ENCODE measurements at places on chromosomes 5 and 9.

DNA sequence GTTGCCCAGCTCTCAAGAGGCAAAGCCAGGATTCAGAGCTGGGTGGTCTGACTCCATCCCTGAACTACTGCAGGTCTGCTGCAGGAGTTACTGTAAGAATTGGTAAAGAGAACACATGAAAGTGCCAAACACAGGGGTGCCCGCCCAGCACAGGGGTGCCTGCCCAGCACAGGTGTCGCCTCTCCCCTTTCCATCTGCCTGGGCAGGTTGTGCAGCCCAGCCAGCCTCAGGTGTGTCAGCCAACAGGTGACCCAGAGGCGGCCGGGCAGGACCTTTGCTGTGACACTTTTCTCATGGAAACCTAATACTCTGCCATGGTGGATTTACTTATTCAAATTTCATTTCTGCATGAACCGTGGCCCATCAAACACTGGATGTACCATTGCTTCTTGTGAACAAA is 289.7 kb upstream of the IRX4 start:
- no peaks in the 10 kb centered on the region for H3K27me3 ChIP-seq
- no peaks in the 10 kb centered on the region for H3K4me1 ChIP-seq
- DNase-seq, result no peak
- H3K36me3 ChIP-seq, result no peaks in the 10 kb centered on the region
- H3K4me3 ChIP-seq, result no peak overlapping the region

DNA sequence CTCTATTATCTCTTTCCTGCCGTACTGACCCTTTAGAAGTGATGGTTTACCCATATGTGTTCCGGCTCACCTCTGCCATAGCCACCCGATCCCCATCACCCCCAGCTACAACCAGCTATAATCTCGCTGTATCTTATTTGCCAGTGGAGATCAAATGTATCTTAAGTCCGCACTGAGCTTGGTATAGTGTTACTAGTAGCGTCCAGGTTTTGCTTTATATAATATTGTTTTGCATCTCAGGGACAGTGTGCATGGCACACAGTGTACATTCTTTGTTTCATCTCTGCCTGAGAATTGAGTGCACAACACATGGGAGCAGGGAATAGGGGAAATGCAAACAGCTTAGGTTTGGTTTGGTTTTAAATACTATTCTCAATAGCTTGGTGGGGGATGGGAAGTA is 135.8 kb upstream of the SNX2 start:
- no peaks in the 10 kb centered on the region for H3K27me3 ChIP-seq
- no peak overlapping the region for H3K4me3 ChIP-seq
- DNase-seq, result no peak
- H3K4me1 ChIP-seq, result no peaks in the 10 kb centered on the region
- no peak overlapping the region for H3K27ac ChIP-seq
- H3K36me3 ChIP-seq, result no peaks in the 10 kb centered on the region

GRCh38 chr9:8542537-8542936 is 743.0 kb upstream of the DMAC1 start:
- H3K27ac ChIP-seq, result no peak overlapping the region
- H3K36me3 ChIP-seq, result no peaks in the 10 kb centered on the region
- DNase-seq, result no peak
- H3K4me3 ChIP-seq, result no peak overlapping the region
- no peaks in the 10 kb centered on the region for H3K4me1 ChIP-seq

- H3K27me3 ChIP-seq, result no peaks in the 10 kb centered on the region
- no peak overlapping the region for H3K4me3 ChIP-seq
- no peak overlapping the region for H3K27ac ChIP-seq
- no peaks in the 10 kb centered on the region for H3K36me3 ChIP-seq
Observed at GRCh38 chr5:170761048-170761707, 22.3 kb upstream of the GABRP start.

- DNase-seq, result no peak
- H3K4me3 ChIP-seq, result no peak overlapping the region
- no peak overlapping the region for H3K27ac ChIP-seq
- no peaks in the 10 kb centered on the region for H3K36me3 ChIP-seq
- H3K4me1 ChIP-seq, result peaks cover 31% of the 10 kb centered on the region
Observed at GRCh38 chr5:139641116-139642080, 6.8 kb upstream of the CXXC5 start.

DNA sequence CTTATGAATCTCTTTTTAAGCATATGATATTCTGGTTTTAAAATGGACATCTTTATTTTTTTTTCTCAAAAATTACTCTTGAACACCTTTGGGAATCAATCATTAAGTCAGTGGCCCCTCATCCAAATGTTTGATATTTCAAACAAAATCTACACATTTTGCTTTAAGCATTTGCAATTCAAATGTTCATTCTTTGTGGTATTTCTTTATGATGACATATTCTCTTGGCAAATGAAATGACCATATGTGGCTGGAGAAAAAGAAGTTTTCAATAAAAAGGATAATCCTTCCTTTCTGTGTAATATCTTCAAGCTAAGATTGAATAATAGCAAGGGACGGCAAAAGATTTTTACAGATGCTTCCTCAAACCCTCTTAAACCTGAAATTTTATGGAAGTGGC is 420.8 kb downstream of the MTRR start:
- no peak for DNase-seq
- no peak overlapping the region for H3K4me3 ChIP-seq
- no peak overlapping the region for H3K27ac ChIP-seq
- no peaks in the 10 kb centered on the region for H3K27me3 ChIP-seq
- H3K36me3 ChIP-seq, result no peaks in the 10 kb centered on the region

DNA sequence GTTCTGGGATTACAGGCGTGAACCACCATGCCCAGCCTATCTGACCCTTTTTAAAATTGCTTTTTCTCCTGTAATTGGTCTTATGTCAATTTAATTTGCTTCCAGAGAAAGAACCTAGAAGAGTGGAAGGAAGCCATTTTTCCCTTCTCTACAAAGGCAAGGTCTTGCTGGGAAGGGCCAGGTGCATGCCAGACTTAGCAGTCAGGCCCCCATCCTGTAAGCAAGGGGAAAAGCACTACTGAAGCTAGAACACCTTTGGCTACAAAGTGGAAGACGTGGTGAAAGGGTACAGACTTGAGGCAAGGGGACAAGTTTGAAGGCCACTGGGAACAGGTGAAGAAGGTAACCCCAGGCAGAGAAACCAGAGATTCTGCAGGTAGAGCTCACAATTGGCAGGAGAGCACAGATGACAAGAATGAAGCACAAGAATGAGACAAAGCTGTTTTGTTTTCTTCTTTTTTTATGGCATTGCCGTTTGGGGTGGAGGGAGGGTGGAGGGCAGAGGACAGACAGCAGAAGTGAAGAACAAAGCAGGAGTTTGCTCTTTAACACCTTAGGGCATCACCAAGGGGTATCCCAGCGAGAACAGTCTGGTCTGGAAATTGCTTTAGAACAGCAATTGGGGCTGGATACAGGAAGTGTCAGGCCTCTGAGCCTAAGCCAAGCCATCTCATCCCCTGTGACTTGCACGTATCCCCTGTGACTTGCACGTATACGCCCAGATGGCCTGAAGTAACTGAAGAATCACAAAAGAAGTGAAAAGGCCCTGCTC is 72.9 kb downstream of the SERINC5 start:
- no peaks in the 10 kb centered on the region for H3K36me3 ChIP-seq
- H3K4me1 ChIP-seq, result peaks cover 2% of the 10 kb centered on the region

DNA sequence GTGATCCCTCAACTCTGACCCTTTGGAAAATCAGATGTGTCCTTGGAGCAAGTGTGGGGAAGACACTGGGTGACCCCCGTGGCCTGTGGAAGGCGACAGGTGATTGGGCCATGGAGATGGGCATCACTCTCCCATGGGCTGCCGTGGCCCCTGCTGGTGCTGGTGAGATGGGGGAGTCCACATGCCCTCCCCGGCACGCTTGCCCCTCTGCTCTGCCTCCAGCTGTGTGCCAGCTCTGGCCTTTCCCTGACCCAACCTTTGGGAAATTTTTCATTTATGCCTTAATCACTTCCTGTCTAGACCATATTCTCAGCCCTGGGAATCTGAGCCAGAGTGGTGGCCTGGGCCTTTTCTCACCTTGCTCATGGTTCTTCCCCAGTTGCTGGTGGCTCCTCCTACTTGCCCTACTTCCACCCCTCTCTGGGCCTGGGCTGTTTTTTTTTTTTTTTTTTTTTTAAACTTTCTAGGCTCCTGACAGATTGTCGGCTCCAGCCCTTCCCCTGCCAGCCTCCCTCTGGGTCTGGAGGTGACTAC is 56.6 kb downstream of the RGS3 start:
- no peak overlapping the region for H3K4me3 ChIP-seq
- no peak for DNase-seq
- no peaks in the 10 kb centered on the region for H3K36me3 ChIP-seq
- no peak overlapping the region for H3K27ac ChIP-seq
- H3K4me1 ChIP-seq, result peaks cover 6% of the 10 kb centered on the region
- H3K27me3 ChIP-seq, result no peaks in the 10 kb centered on the region

DNA sequence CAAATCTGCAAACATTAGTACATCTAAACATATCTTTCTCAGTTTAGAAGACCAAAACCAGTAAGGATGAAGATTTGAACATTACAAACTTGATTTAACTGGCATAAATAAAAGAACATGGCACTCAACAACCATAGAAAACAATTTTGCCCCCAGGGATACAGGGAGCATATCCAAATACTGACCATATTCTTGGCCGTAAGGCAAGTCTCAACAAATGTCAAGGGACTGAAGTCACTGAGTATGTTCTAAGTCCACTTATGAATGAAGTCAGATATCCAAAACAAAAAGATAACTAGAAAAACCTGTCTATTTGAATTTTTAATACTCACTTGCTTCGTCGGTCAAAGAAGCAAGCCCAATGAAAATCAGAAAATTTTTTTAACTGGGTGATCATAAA is 14.1 kb downstream of the FEM1C start:
- H3K27ac ChIP-seq, result no peak overlapping the region
- H3K27me3 ChIP-seq, result no peaks in the 10 kb centered on the region
- no peak overlapping the region for H3K4me3 ChIP-seq

- no peak overlapping the region for H3K27ac ChIP-seq
- H3K4me1 ChIP-seq, result peaks cover 15% of the 10 kb centered on the region
Observed at GRCh38 chr5:163563880-163564279, 58.5 kb downstream of the MAT2B start.

DNA sequence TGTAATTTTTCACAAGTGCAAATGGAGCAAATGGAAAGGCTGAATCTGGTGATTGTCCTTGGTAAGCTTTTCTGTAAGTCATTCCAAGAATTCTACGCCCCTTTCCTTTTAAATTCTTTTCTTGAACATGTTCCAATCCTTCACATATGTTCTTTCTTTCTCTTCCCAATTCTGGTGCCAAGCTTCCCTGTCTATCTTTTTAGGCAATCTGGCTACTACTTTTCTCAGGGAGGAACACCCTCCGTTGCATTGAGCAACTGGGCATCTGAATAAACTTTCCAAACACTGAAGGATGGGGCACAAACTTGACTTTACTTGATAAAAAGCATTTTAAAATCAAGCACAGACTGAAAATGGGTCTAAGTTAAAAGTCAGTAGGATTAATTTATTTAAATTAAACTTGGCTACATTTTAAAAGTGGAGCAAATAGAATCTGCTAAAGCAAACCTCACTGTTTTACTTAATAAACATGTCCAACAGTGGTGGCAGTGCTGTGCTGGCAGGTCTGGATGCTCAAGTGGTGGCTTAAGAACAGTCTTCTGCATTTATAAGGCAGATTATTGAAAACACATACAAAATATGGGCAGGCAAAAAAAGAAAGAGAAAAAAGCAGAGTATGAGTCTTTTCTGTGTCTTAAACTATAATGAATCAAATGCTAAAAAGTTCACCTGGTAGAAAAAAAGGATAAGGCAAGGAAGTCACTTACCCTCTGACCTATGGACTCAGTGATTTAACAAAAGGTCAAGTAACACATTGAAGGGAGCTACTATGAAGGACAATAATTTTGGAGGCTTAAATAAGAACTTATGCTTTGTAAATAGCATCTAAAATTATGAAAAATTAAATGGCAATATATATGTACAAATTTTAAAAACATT is 5.4 kb downstream of the ELL2 start:
- peaks cover 22% of the 10 kb centered on the region for H3K4me1 ChIP-seq
- no peaks in the 10 kb centered on the region for H3K27me3 ChIP-seq
- H3K27ac ChIP-seq, result no peak overlapping the region
- H3K4me3 ChIP-seq, result no peak overlapping the region
- no peak for DNase-seq

DNA sequence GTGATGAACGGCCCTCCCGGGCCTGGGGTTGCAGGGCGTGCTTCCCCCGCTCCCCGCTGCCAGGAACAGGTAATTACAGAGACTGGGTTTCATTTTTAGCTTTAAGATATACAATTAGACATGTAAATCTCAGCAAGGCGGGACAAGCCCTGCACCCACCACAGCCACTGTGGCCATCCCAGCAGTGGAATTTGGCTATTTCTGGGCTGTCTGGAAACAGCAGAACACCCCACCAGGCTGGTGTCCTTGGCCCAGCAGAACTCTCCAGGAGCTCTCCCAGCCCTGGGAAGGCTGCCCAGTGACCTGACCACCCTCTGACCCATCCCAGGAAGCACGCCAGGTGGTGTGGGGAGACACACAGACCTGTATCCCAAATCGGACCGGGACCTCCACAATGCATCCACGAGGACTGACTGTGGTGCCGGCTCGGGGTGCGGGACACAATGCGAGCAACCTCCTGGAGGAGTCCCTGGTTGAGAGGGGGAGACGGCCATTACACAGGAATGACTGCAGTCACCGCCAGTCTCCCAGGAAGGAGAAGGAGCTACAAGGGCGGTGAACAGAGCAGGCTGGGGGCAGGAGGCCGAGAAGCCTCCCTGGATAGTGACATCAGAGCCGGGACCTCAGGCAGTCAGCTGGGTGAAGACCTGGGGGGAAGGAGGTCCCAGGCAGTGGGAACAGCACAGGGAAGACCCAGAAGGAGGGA is 17.3 kb downstream of the EEIG1 start:
- H3K36me3 ChIP-seq, result no peaks in the 10 kb centered on the region
- no peak overlapping the region for H3K27ac ChIP-seq
- H3K27me3 ChIP-seq, result no peaks in the 10 kb centered on the region
- H3K4me3 ChIP-seq, result no peak overlapping the region

DNA sequence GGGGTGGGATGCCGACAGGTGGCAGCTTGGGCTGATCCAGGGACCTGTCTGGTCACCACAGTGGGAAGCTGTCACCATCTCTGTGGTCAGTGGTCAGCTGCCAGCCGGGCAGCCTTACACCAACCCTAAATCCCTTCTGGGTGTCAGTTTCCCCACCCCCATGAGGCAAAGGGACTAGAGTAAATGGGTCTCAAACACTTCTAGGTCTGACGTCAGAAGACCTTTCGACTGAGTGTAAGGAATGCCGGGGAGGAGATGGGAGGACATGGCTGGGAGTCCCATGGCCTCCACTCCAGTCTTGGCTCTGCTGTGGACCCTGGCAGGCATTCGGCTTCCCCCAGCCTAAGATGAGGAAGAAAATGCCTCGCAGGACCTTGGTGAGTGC is 40.3 kb upstream of the SLC25A51 start:
- DNase-seq, result no peak
- no peaks in the 10 kb centered on the region for H3K36me3 ChIP-seq
- H3K4me3 ChIP-seq, result no peak overlapping the region
- H3K4me1 ChIP-seq, result peaks cover 28% of the 10 kb centered on the region
- no peak overlapping the region for H3K27ac ChIP-seq

GRCh38 chr9:974996-975739 is 1.3 kb upstream of the DMRT3 start:
- H3K4me1 ChIP-seq, result no peaks in the 10 kb centered on the region
- H3K27ac ChIP-seq, result no peak overlapping the region
- H3K27me3 ChIP-seq, result peaks cover 99% of the 10 kb centered on the region
- no peak for DNase-seq
- no peak overlapping the region for H3K4me3 ChIP-seq
- H3K36me3 ChIP-seq, result no peaks in the 10 kb centered on the region

GRCh38 chr5:60687927-60688720 is 11.8 kb downstream of the DEPDC1B start:
- H3K36me3 ChIP-seq, result peaks cover 13% of the 10 kb centered on the region
- no peak overlapping the region for H3K27ac ChIP-seq
- no peaks in the 10 kb centered on the region for H3K4me1 ChIP-seq
- no peak overlapping the region for H3K4me3 ChIP-seq

GRCh38 chr5:163596608-163597315 is 91.3 kb downstream of the MAT2B start:
- no peak overlapping the region for H3K4me3 ChIP-seq
- H3K36me3 ChIP-seq, result no peaks in the 10 kb centered on the region
- no peak overlapping the region for H3K27ac ChIP-seq
- peaks cover 3% of the 10 kb centered on the region for H3K4me1 ChIP-seq
- H3K27me3 ChIP-seq, result no peaks in the 10 kb centered on the region
